ENCODE measurements at places on chromosomes 6 and 20.

DNA sequence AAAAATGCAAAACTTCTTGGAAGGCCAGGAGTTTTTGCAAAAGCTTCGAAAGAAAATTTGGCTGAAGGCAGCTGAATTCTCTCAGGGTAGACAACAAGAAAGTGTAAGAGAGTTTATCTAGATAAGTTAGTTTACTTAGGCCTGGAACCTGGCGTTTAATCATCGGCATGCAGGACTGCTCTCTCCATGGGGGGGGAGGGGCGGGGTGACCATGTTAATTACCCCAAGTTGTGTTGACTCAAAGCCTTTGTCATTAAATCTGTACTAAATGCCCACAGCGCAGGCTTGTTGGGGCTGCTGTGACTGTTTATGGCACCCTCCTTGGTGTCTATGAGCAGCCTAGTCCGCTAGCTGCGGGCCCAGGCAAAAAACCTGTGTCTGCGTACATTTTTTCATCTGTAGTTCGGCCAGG is 20.1 kb upstream of the ZNF451 start:
- H3K27me3 ChIP-seq, result no peaks in the 10 kb centered on the region
- peaks cover 9% of the 10 kb centered on the region for H3K4me1 ChIP-seq
- peak overlapping the region; percentile 1 for H3K27ac ChIP-seq
- H3K36me3 ChIP-seq, result peaks cover 3% of the 10 kb centered on the region
- no peak for DNase-seq
- no peak overlapping the region for H3K4me3 ChIP-seq

DNA sequence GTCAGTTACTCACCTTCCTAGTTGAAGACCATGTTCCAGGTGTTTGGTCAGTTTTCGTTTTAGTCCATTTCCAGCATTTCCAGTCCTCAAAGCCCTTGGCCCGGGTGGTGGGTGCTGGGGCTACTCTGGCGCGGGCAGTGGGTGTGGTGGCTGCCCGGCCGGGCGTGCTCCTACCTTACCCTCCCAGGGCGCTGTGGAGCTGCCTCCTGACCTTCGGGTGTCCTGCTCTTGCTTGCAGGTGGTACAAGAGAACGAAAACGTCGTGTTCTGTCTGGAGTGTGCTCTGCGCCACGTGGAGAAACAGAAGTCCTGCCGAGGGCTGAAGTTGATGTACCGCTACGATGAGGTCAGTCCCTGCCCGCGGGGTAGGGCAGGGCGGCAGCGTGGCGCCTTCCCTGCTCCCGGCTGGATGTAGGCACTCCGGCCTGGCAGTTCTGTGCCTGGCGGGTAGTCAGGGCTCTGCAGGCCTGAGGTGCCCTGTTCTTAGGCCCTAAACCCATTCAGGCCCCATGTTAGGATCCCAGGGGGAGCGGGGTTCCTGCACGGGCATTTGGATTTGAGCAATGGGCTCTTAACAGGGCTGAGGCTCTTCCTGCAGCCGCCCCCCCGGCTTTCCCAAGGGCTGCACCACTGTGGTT is 145.8 kb downstream of the DTNBP1 start:
- H3K4me1 ChIP-seq, result no peaks in the 10 kb centered on the region
- no peaks in the 10 kb centered on the region for H3K27me3 ChIP-seq
- DNase-seq, result no peak
- H3K27ac ChIP-seq, result no peak overlapping the region
- no peak overlapping the region for H3K4me3 ChIP-seq
- H3K36me3 ChIP-seq, result peaks cover 12% of the 10 kb centered on the region

DNA sequence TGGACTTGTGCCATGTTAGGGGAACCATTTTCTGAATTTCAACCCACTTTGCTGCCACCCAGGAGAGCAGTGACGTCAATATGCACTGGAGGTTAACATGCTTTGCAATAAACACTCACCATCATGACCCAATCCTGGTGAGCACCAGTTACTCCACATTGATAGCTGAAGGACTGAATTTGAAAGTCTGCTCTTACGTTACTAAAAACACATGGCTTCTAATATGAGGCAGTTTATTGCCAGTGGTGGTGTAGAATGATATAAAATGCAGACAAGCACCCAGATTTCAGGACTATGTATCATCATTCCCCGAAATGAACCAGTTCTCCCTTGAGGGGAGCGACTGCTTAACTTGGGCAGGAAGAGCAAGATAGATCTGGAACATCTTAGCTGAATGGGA is 23.8 kb downstream of the RFPL4B start:
- no peak for DNase-seq
- no peaks in the 10 kb centered on the region for H3K27me3 ChIP-seq
- H3K27ac ChIP-seq, result no peak overlapping the region
- H3K4me1 ChIP-seq, result no peaks in the 10 kb centered on the region

DNA sequence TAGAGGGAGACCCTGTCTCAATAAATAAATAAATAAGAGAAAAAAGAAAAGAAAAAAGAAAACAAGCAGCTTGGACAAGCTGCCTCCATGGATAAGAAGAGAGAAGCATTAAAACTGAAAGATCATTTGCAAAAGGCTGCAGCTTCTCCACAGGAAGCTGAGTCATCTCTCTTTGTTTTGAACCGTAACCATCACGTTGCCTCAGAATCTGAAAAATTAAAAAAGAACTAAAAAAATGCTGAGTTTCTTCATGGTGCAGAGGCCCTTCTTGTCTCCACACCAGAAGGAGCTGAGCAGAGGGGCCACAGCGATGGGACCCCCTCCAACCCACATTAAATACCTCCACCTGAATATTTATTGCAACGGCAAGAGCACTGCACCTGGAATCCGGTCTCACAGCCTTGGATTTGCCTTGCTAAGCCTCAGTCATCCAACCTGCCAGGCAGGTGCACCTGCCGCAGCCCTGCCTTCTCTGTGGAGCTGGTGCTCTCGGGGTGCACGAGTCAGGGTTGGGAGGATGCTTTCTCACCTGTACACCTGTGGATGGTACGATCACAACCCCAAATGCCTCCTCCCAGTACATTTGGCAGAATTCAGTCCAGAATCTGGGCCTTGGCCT is 28.1 kb downstream of the TOX2 start:
- DNase-seq, result peak; percentile 71
- no peaks in the 10 kb centered on the region for H3K36me3 ChIP-seq
- H3K27me3 ChIP-seq, result no peaks in the 10 kb centered on the region
- peak overlapping the region; percentile 7 for H3K27ac ChIP-seq
- no peak overlapping the region for H3K4me3 ChIP-seq

DNA sequence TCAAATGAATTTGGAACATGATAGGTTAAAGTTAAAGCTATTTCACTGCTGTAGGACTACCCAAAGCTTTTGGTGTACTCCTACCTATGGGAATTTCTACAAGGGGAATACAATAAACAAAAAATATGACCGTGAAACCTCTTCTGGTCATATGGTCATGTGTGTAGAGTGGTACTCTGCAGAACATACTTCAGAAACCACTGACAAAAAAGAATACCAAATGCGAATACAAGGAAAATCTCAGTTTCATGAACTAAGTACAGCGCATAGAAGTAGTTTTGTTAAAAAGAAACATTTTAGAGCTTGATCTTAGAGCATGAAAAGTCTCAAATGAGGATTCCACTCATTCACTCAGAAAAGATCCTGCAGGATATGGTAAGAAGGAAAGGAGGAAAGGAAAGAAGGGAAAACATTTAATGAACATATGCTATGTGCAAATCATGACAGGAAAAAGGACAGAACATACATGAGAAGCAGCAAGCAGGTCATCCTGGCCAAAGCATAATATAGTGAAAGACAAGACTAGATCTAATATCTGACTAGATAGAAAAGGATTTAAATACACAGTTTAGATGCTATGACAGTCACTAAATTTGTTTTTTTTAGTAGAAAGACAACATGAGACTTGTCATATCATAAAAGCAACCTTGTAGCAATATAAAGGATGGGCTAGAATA is 36.5 kb downstream of the SNX14 start:
- H3K27me3 ChIP-seq, result no peaks in the 10 kb centered on the region
- no peaks in the 10 kb centered on the region for H3K4me1 ChIP-seq
- peaks cover 6% of the 10 kb centered on the region for H3K36me3 ChIP-seq
- H3K27ac ChIP-seq, result no peak overlapping the region

DNA sequence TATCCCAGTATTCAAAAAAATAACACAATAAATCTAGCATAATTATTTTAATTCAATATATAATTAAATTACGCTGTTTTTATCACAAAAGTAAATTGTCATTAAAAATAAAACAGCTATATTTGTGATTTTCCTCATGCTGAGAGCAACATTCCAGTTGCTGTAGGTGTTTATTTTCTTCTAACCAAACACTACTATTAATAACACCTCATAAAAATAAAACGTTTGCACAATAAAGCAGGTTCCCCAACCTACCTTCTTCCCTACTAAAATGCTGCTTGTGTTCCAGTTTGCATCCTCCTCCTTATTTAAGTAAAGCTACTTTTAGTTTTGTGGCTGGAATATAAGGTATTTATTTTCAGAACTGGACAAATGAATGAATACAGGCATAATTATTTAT is 108.2 kb upstream of the LGSN start:
- H3K27ac ChIP-seq, result no peak overlapping the region
- no peak overlapping the region for H3K4me3 ChIP-seq
- DNase-seq, result no peak
- H3K27me3 ChIP-seq, result no peaks in the 10 kb centered on the region
- no peaks in the 10 kb centered on the region for H3K4me1 ChIP-seq

DNA sequence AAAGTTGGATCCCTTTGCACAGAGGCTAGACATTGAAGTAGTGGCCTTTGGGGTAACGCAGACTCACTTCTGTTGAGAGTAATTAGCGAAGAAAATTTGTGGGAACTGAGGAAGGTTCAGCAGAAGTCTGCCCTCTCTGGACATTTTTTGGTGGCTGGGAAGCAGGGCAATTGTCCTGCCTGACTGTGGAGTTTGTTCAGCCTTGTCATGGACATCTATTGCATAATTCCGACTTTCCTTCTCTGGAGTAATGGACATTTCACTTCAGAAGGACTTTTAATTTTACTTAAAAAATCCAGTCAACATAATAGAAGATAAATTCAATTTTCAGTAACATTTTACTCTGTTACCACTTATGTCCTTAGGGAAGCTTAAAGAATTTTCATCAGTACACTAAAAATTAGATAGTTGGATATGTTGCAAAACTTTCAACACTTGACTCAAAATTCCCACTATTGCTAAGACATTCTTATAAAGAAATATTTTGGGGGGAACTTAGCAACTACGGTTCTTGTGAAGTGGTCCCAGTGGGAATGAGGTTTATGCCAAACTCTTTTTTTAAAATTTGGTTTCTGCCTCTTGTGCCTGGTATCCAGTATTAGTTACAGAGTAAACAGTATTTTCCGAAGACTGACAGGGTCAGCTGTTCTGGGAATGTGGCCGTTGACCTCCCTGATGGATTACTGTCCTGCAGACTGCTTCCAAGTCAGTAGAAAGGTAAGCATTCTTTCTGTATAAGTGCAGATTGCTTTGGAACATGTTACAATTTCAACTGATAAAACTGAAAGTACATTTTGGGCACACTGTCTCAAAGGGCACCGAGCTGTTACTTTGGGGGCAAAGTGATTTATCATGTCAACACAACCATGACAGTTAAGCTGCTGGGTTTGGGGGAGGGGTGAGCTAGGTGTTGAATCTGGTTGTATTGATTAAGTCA is 100.6 kb upstream of the MLIP start:
- no peak overlapping the region for H3K4me3 ChIP-seq
- DNase-seq, result no peak
- no peaks in the 10 kb centered on the region for H3K4me1 ChIP-seq
- H3K27me3 ChIP-seq, result no peaks in the 10 kb centered on the region
- H3K36me3 ChIP-seq, result no peaks in the 10 kb centered on the region
- no peak overlapping the region for H3K27ac ChIP-seq

GRCh38 chr6:79686707-79687309 is 55.7 kb downstream of the SH3BGRL2 start:
- no peak overlapping the region for H3K4me3 ChIP-seq
- H3K4me1 ChIP-seq, result no peaks in the 10 kb centered on the region
- H3K27me3 ChIP-seq, result no peaks in the 10 kb centered on the region
- no peak overlapping the region for H3K27ac ChIP-seq

DNA sequence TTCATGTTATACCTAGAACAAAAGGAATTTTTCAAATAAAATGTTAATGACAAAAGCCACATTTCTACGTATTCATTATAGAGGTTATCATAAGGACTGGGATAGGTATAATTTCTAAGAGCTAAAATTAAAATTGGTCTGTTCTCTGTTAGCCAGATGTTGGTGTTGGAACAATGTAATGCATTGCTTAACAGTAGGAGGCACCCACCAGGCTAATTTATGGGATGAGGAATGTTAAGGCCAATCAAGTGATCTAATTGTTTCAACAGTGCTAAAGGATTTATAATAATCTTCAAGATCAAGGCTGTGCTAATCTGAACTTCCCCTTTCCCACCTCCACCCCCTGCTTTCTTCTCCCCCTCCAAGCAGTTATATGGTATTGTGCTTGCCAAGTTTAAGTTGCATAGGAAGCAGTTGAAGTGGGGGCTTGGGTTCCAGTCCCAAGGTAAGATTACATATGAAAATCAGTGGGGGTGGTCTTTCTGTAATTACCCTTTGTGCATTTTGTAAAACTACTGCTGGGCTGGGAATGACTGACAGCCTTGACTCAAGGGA is 89.2 kb upstream of the BACH2 start:
- H3K36me3 ChIP-seq, result no peaks in the 10 kb centered on the region
- DNase-seq, result no peak
- peaks cover 8% of the 10 kb centered on the region for H3K4me1 ChIP-seq
- H3K27ac ChIP-seq, result no peak overlapping the region

DNA sequence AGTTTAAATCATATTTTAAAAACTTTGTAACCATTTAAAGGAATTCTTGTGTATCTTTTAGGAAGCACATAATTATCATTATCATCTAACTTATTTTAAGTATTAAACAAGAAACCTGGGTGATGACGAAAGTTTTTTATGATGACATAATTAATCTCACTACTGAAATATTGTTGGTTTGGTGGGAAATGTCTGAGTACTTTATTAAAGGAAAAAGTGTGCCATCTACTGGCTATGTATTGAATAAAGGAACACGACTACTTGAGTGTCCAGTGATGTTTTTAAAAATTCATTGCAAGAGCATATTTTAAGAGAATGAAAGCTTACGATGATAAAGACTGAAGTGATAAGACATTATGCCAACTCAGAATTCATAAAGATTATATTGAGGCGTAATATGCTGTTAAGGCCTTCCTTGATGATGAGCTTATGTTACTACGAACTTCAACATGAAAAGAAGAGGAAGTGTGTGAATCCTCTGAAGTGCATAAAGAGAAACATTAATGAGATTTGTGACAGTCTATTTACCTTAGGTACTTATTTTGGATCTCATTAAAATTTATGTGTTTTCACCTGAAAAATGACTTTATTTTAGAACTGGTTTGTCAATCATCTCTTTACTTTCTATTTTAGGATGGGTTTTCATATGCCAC is 12.0 kb upstream of the TRMT11 start:
- no peaks in the 10 kb centered on the region for H3K4me1 ChIP-seq
- H3K27ac ChIP-seq, result no peak overlapping the region
- peak; percentile 32 for DNase-seq
- H3K4me3 ChIP-seq, result no peak overlapping the region
- H3K27me3 ChIP-seq, result no peaks in the 10 kb centered on the region

- no peak overlapping the region for H3K27ac ChIP-seq
- no peaks in the 10 kb centered on the region for H3K36me3 ChIP-seq
- DNase-seq, result no peak
These were observed 3.6 kb upstream of the HS3ST5 start for GRCh38 chr6:114346451-114346850.

- H3K27me3 ChIP-seq, result no peaks in the 10 kb centered on the region
- DNase-seq, result no peak
These were observed 128.9 kb upstream of the ZNF217 start for GRCh38 chr20:53722515-53723036.

GRCh38 chr6:166411271-166411670 is 28.5 kb upstream of the MPC1 start:
- H3K27ac ChIP-seq, result no peak overlapping the region
- no peaks in the 10 kb centered on the region for H3K27me3 ChIP-seq
- no peak for DNase-seq
- no peaks in the 10 kb centered on the region for H3K36me3 ChIP-seq
- no peaks in the 10 kb centered on the region for H3K4me1 ChIP-seq
- no peak overlapping the region for H3K4me3 ChIP-seq
